ENCODE measurements at places on chromosomes 2 and 18.

DNA sequence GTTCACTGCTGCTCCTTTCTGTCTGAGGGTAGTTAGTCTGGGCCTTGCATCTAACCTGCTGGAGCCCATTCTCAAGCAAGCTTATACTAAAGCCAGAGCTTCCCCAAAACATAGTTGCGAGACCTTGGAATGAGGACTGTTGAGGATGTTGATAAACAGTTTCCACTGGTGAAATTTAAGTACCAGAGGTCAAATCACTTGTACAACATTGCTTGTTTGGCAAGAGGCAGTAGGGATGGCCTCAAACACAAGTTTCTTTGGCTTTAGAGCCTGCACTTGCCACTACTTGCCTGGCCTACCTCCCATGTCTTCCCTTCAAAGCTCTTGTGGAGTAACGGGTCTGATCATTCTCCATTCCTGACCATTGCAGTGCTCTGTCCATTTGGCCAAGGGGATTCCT lies 262.7 kb downstream of the FHOD3 start:
- DNase-seq = no peak

DNA sequence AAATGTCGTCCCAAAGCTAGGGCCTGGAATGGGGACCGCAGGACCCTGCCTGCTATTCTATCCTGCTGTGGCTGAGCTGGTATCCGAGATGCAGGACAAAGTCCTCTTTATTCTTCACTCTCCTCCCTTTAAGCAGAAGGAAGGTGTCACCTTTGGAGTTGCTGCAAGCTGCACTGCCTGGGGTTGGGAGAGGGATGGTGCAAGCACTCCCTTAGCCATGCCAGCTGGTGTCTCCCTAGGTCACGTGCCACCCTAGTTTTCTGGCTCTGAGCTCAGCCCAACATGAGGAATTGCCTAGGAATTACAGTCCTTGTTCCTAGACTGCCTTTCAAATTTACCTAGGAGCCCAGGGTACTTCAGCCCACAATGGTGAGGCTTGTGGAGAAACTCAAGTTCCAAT lies 21.4 kb upstream of the FAM228A start:
- no peak for DNase-seq

- DNase-seq = no peak
These were observed 122.4 kb downstream of the GREB1L start for GRCh38 chr18:21364471-21364870.

DNA sequence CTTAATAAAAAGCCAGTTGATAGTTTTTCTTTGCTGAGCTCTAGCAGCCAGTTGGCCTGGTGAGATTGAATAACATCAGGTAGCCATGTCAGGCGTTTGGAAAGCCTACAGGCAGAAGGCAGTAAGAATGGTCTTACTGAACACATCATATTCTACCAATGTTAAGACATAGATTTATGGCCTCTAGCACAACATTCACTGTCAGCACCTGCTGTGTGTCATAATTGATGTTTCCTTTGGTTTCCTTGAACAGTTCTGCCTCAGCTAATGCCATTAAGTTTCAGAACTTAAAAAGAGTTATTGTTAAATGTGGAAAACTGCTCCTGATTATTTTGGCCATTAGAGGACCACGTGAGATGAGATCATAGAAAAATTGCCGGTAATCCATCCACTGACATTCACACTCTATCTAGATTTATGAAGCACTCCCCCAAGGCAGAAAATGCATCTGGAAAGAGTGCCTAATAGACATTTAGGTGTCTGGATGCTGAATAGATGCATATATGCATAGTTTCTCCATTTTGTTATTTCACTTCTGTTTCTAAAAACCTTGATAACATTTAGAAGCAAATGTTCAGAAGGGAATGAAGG lies 434.7 kb downstream of the PTPRM start:
- no peak for DNase-seq

- no peak for DNase-seq
These were observed 101.1 kb downstream of the EML6 start for GRCh38 chr2:54824567-54824966.

DNA sequence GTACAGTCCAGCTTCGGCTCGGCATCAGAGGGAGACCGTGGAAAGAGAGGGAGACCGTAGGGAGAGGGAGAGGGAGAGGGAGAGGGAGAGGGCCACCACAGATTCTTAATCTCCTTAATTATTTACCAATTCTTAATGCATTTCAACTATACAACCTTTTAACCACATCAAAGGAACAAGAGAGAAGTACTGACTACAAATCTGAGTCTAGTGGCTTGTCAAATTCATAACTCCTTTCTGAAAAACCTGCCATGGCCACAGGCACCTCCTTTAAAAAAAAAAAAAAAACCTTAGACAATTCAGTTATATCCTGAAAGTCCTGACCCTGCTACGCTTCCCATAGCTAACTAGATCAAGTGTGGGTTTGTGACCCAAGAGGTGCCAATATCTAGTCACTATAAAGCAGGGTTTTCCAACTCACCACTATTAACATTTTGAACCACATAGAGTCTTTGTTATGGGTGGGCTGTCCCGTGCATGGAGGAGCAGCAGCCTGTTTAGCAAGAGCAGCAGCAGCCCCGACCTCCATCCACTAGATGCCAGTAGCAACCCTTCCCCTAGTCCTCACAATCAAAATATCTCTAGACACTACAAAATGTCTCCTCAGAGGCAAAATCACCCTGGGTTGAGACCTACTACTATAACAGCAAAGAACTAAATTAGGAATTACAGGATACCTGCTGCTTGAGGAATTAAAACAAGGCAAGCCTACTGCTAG lies 6.8 kb downstream of the ESCO1 start:
- DNase-seq = no peak

DNA sequence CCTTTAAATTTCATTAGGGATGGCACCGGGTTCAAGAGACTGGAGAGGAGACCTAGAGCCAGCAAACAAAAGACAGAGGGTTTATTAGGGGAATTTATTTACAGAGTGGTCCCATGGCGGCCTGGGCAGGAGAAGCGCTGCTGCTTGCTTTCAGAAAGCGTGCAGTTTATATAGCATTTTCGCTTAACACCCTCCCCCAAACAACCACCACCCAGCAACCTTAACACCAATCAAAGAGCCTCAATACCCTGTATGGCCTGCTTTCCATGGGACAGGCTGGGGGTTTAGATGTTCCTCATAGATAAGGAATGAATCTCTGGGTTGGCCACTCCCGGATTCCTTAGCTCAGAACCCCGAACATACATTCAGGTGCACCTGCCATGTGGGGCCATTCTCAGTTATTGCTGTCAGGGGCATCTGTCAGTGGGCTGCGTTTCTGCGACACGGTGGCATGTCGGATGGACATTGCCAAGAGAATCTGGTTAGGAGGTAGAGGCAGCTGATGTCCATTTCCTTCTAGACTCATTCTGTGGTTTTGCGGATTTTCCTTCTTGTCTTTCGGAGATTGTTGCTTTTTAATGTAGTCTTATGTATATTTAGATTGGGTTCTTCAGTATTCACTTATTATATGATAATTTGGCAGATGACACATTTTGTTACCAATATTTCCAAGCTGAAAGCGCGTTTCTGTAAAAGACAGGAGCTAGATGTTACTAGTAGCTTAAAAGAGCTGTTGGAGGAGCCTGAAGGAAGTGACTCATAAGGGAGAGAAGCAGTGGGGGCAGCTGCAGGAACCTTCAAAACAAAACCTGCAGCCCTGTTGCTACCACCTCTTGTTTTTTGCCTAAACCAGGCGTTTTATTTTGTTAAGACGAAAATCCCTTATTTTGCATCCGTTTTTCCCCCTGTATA lies 7.2 kb downstream of the AGAP1 start:
- DNase-seq = no peak

DNA sequence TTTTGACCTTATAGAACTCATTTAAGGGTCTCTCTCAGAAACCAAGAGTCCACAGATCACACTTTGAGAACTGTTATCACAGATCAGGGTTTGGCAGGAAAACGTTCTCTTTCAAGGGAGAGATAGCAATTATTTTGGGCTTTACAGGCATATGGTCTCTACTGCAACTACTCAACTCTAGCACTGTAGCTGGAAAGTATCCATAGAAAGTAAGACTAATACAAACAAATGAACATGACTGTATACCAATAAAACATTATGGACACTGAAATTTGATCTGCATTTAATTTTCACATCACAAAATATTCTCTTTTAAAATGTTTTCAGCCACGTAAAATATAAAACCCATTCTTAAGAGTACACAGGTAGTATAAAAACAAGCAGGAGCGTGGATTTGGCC lies 100.5 kb downstream of the TRIP12 start:
- no peak for DNase-seq

DNA sequence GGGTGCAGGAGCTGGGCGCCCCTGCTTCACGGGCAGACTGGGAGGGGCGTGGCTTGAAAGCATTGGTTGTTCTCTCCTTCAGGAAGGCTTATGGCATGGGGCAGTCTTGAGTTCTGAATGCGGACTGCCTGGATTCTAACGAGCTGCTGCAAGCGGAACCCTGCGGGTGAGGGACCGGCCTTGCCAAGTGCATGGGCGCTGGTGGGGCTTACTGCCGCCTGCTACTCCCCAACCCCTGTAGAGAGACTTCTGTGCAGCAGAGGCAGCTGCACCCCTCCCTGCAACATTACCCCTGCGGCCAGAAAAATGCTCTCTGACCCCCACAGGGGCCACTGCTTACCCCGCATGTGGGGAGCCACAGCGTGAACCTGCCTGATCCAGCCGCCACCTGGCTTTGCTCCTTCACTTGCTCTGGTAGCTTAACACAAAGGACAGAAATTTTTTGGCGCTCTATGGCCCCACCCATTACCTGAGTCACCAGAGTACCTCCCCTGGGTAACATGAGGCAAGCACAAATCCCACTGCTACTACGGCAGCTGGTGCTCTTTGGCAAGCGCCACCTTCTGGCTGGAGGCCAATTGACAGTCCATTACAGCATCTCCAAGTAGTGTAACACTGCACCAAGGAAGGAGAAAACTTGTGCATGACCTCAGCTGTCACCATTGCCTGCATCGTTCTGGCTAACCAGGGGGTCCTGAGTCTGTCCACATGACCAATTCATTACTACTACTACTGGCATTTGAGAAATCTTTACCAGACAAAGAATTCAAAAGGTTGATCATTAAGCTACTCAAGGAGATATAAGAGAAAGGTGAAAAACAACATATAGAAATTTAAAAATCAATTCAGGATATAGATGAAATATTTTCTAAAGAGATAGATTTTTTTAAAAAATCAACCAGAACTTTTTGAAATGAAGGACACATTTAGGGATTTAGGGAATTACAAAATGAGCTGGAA lies 35.4 kb downstream of the MYL12B start:
- DNase-seq = peak; percentile 85

DNA sequence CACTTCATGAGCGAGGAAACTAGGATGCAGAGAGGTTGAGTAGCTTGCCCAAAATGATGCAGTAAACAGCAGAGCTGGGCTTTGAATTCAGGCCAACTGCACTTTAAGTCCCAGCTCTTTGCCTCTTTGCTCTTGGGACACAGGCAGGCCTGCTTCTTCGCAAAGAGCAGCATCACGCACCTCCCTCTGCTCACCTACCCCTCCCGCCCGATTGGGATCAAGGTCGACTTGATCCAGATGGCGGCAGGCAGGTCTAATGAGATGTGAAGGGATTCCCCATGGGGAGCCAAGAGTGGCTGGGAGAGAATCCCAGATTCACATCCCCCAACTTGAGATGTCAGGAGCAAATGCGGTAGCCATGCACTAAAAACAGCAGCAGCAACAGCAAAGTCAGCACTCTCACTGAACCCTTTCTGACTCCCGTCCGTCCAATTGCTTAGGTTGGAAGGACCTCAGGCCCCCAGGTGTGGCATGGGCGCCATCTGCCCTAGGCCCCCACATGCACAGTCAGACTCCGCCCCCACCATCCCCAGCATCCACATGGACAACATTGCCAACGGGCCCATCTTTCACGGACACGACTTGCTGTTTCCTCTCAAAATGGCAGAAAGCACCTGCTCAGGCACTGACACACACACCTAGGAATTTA lies 84.3 kb upstream of the MAP4K4 start:
- DNase-seq = no peak

GRCh38 chr2:159249990-159250715 lies 36.4 kb downstream of the WDSUB1 start:
- DNase-seq = no peak

GRCh38 chr18:52070291-52070756 lies 269.7 kb upstream of the DCC start:
- no peak for DNase-seq

DNA sequence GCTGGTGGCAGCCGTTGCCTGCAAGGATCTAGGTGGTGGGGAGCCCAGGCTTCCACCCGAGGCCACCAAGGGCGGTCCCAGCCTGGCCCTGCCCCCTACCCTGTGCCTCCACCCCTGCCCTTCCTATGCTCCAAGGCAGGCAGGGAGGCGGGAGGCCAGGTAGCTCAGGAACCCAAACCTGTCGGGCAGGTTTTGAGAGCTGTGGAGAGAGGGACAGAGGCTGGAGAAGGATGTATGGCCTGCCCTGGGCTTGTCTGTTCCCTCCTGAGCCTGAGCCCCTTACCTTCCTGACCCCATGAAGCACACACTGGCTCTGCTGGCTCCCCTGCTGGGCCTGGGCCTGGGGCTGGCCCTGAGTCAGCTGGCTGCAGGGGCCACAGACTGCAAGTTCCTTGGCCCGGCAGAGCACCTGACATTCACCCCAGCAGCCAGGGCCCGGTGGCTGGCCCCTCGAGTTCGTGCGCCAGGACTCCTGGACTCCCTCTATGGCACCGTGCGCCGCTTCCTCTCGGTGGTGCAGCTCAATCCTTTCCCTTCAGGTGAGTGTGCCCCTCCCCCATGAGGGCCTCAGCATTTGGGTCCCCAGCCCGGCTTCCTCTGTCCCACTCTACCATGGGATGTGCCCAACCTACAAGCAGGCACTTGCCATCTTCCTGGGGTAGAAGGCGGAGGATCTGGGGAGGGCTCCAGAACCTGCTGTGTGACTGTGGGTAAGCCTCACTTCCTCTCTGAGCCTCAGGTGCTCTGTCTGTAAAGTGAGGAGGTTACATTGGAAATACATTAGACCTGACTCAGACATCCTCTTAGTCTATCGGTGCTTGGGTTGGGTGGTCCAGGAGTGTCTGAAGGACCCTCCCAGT lies at the start of gene PROM2:
TSS of gene PROM2 (plus strand) at position 159 of the 860 bp plus-strand sequence. CDS start at position 296, 137 bp downstream.
- no peak for DNase-seq

Data from activated CD8-positive, alpha-beta memory T cell treated with anti-CD3 and anti-CD28 coated beads for 1 hour (primary cell).